GDM1 (cell line): ENCODE measurements at places on chromosomes 7 and 10.

DNA sequence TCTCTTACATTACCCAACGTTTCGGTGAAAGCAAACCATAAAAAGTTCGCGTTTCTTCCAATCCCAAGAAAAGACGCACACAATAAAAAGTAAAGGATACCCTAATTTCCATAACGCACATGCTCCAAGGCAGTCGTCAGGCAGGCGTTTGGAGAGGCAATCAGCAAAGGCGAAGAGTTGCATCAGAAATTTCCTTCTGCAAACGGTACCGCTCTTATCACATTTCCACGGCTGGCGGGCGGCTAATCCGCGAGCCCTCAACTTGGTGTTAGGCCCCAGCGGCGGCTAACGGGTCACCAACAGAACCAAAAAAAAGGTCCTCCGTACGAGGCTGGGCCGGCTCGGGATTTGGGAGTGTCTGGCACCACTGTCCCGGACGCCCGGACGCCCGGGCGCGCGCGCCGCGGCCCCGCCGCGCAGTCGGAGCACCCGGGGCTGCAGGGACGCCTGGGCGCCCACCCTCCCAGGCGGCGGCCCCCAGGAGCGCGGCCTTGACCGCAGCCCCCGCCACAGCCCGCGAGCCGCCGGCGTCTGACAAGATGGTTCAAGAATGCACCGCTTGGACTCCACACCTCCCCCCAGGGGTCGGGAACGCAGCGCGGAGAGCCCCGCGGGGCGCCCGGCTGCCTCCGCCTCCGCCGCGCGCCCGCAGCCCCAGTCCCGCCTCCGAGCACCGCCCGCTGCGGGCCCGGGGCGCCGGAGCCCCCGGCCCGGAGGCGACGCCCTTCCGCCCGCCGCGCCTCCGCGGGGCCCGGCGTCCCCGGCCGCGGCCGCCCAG lies 9.8 kb upstream of the GRB10 start:
- no peak for DNase-seq

- DNase-seq = no peak
Observed at GRCh38 chr10:59954296-59954695, 47.9 kb upstream of the CCDC6 start.

DNA sequence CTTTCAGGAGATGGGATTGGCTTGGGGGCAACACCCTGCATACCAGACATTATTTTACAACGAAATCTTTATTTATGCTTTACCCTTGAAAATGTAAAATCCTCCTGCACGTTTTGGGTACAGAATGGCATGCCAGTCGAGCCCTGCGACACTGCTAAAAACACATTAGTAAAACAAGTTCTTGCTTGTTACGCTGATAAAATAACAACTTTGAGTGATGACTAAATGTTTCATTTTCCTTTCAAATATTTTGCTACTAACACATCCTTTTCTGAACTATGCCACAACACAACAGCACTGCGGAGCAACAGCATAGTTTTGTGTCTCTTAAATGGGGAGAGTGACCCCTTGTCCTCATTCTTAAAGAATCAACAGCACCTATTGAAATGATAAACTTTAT lies 76.0 kb upstream of the SEMA3D start:
- no peak for DNase-seq

DNA sequence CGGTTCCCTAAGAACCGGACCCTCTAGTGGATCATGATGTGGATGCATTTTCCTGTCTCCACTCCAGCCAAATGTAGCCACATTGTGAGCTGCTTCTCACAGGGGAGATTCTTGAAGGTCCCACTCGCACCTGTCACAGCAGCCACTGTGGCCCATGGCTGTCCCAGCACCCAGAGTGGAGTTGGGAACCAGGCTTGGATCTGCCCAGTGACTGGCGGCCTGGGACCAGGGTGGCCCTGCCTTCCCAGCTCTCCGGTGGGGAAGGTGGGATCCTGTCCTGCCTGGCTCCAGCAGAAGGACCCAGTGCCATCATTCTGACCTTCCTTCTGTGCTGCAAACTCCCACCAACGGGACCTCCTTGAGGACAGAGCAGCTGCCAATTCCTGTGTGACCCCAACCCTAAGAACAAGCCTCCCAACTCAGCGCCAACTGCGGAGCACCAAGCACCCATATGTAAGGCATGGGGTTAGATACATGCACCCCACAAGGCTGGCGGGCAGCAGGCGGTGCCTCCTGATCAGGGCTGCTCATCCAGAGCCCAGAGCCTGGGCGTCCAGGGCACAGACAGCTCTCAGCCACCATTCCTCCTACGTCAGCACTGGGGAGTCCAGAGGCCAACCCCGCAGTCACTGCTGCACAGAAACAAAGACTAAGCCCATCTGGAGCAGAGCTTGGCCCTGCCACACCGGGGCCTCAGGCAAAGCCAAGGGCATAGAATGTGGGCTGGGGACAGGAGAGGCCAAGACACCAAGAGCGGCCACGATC lies 28.8 kb downstream of the EBF3 start:
- no peak for DNase-seq

DNA sequence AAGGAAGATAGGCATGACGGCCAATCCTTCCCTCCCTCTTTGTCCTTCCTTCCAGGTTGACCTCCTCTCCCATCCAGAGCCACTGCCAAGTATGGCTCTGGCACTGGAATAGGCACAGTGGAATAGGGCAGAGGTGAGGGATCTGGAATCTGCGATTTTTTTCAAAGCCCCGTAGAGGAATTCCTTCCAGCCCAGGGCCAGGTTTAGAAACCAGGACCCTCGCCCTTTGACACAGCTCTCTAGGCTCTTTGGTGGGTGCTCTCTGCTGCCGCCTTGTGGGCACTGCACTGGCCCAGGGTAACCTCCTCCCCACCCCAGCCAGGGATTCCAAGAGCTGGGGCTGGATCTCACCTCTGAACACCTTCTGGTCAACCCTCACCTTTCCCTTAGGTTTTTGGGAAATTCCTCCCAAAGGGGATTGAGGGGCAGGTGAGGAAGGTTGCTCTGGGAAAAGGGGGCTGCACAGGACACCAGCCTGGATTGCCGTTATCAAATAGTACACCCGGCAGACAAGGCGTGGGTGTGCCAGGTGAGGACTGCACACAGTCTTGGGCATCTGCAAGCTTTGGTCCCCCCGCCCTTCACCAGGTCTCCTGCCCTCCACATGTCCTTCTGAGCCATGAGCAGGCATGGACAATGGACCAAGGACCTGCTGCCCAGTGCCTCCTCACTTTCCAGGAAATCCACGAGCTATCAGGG lies 22.8 kb downstream of the C10orf105 start:
- DNase-seq = peak; percentile 36

DNA sequence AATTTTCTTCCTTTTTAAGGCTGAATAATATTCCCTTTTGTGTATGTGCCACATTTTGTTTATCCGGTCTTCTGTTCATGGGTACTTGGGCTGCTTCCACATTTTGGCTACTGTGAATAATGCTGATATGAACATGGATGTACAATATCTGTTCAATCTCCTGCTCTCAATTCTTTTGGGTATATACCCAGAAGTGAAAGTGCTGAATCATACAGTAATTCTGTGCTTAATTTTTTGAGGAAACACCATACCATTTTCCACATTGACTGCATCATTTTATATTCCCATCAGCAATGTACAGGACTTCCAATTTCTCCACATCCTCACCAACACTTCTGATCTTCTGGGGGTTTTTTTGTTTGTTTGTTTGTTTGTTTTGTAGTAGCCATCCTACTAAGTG lies 135.0 kb upstream of the INHBA start:
- DNase-seq = no peak

GRCh38 chr7:120628251-120628650 lies 229.7 kb downstream of the TSPAN12 start:
- DNase-seq = no peak

GRCh38 chr7:101390901-101391301 lies 28.2 kb downstream of the COL26A1 start:
- peak; percentile 78 for DNase-seq

DNA sequence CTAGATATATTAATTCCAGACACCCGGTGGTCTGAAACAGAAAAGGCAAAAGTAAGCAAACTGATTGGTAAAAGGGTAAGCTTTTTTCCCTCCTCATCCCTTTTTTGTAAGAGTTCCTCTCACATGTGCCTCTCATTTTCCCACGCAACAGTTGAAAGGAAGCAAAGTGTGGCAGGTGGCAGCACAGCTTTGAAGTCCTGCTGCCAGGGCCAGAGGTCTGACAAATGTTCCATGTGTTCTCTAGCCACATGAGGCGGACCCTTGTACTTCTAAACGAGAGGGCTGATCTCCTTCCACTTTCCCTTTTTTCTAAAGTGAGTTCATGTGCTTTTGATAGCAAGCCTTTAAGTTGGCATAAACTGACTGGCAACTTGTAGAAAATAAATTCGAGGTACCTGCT lies 217.5 kb downstream of the POLR1F start:
- no peak for DNase-seq
